ENCODE measurements at places on chromosomes 11 and 22.
A peak's percentile ranks its signal among the peaks of the same experiment; 100 is the strongest.

- DNase-seq: no peak
Observed at GRCh38 chr11:134293119-134294113, 17.2 kb downstream of the GLB1L3 start.

GRCh38 chr11:73188301-73188700 is 29.8 kb upstream of the P2RY2 start:
- DNase-seq: no peak

- DNase-seq: no peak
Observed at GRCh38 chr11:15213471-15214231, 98.9 kb downstream of the INSC start.

GRCh38 chr11:47571895-47572294 is 6.5 kb downstream of the PTPMT1 start:
- DNase-seq: no peak

DNA sequence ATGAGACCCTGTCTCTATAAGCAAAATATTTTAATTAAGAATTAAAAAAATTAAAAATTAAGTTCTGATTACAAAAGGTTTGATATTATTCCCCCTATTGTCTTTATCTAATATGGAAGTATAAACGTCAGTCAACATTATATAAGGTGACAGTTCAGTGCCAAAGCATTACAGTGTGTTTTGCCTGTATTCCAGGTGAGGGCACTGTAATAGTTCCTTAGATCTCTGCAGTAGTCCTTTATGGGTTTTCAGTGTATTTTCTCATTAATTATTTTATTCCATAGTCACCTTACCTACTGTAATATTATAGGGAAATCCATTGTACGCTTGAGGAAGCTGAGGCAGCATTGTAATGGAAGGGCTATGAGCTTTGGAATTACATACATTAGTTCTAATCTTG is 33.0 kb downstream of the FAR1 start:
- no peak for DNase-seq

GRCh38 chr11:89489930-89490329 is 1.2 kb downstream of the NOX4 start:
- DNase-seq: no peak

DNA sequence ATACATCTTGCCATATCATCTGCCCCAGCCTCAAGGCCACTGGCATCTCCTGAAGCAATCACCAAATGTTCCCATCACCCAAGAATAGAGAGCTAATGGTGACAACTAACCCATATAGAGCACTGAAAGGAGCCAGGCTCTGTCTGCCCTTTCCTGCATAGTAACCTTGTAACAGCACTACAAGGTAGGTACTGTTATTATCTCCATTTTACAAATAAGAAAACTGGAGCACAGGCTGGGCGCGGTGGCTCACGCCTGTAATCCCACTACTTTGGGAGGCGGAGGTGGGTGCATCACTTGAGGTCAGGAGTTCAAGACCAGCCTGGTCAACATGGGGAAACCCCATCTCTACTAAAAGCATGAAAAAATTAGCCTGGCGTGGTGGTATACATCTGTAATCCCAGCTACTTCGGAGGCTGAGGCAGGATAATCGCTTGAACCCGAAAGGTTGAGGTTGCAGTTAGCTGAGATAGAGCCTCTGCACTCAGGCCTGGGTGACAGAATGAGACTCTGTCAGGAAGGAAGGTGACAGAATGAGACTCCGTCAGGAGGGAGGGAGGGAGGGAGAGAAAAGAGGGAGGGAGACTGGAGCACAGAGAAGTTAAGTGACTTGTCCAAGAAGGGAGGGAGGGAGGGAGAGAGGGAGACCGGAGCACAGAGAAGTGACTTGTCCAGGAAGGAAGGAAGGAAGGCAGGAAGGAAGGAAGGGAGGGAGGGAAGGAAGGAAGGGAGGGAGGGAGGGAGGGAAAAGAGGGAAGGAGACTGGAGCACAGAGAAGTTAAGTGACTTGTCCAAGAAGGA is 2.2 kb downstream of the SLC35F2 start:
- peak; percentile 10 for DNase-seq

GRCh38 chr11:32894149-32894827 is 1.7 kb downstream of the QSER1 start:
- peak; percentile 73 for DNase-seq

- peak; percentile 38 for DNase-seq
Observed at GRCh38 chr22:19715188-19715930, 1.1 kb downstream of the SEPTIN5 start.

GRCh38 chr11:66107600-66108510 is 37.8 kb downstream of the PACS1 start:
- peak; percentile 28 for DNase-seq

- no peak for DNase-seq
Observed at GRCh38 chr11:66072081-66072480, 2.0 kb downstream of the PACS1 start.

DNA sequence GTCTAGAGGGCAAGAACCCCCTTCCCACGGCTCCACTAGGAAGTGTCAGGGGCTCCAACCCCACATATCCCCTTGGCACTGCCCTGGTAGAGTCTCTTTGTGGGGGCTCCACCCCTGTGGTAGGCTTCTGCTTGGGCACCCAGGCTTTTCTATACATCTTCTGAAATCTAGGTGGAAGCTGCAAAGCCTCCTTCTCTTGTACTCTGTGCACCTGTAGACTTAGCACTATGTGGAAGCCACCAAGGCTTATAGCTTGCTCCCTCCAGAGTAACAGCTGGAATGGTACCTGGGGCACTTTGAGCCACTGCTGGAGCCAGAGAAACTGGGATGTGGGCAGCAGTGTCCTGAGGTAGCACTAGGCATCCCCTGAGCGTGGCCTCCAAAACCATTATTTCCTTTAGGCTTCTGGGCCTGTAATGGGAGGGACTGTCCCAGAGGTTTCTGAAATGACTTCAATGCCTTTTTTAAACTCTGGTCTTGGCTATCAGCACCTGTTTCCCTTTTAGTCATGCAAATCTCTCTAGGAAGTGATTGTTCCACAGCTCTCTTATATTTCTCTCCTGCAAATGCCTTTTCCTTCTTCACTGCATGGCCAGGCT is 68.4 kb downstream of the TRAF6 start:
- DNase-seq: peak; percentile 53

DNA sequence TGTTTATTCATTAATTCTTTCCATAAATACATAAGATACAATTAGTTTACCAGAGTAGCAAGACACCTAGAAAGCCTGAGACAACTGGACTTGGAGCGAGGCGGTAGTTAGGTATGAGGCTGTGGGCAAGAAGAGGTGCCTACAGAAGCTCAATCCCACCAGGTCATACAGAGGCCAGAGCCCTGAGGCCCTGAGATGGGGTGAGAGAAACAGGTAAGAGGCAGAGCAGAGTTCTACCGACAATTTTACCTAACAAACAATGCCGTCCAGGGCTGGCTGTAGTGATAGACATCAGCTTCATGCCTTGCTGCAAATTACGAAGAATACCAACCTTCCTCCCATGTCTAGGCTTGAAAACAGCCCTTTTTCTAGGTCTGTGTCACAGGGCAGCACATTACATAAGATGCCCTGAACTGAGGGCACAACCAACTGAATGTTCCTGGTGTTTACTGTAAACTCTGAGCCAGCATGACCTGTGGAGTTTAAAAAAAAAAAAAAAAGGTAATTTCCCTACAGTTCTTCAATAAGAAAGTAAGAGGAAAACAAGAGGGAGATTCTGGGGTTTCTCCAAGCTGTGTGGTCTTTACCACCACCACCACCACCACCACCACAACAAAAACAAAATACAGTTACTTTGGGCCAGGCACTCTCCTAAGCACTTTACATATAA is 105.8 kb downstream of the GAB2 start:
- DNase-seq: no peak

DNA sequence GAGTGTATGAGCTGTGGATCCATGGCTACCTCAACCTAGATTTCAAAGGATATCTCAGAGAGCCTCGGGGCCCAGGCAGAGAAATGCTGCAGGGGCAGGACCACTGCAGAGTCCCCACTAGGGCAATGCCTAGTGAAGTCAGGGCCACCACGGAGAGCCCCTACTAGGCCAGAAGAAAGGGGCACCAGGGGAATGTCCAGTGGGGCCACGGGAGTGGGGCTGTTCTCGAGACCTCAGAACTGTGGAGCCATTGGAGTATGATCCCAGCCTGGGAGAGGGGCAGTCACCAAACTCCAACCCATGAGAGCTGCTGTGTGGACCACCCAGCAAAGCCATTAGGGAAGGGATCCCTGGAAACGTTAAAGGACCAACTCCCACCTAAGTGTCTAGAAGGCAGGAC is 24.5 kb downstream of the RTL6 start:
- no peak for DNase-seq

DNA sequence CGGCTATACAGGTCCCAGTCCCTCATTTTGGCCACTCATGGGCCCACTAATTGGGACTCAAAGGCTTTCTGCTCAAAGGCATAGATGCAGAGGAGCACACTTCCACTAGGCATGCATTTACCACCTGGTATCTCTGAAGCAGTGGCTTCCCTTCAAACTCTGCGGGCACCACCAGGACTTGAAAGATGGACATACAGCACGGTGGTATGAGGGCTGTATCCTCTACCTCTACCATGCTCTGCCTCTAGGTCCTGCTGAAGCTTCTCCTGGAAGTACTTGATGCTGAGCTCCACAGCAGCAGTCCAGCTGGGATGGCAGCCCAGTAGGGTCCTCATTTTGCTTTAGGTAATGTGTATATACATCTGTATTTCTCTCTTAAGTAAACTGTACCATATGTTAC is 49.9 kb downstream of the RAB6A start:
- DNase-seq: no peak

GRCh38 chr22:37203354-37204044 is 8.8 kb downstream of the SSTR3 start:
- no peak for DNase-seq

GRCh38 chr11:95058621-95059020 is 8.1 kb upstream of the SRSF8 start:
- DNase-seq: no peak

- DNase-seq: no peak
Observed at GRCh38 chr22:43745783-43746356, 66.2 kb downstream of the EFCAB6 start.

- DNase-seq: no peak
Observed at GRCh38 chr11:105701098-105701497, 91.2 kb downstream of the GRIA4 start.

DNA sequence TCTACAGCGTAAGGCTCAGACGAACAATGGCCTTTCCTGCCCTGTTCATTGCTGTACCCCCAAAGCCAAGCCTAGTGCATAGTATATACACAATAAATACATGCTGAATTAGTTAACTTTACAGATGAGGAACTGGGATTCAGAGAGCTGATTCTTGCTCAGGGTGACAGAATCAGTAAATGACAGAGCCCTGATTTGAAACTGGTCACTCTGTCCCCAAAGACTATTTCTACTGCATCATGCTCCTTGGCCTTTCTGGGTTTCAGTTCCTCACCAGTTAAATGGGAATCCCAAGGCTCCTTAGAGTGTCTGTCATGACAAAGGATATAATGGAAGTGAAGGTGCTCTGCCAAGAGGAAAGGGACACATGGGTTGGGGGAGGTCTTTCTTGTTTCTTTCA is 50.5 kb upstream of the TSKU start:
- no peak for DNase-seq

- no peak for DNase-seq
Observed at GRCh38 chr11:26193694-26194365, 138.1 kb upstream of the ANO3 start.

DNA sequence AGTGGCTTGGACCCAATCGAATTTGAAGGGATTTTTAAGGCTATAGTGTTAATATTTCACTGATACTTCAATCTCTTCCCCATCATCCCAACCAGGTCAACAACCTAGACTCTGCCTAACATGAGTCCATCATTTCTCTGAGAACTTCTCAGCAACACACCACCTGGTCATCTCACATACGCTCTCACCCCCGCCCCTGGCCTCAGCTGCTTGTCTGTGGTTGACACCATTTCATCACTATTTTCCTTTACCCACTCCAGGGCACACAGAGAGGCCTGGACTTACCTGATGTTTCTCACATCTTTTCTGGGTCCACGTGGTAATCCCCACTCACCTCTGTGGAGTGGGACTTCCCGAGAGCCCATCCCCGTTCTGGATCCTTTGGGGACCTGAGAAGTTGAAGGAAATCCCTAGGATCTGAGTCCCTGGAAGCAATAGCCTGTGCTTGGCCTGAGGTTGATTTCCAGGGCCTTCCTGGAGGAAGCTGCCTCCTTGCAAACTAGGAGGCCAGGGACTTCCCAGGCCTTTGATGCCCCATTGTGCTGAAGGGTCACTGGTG is 3.2 kb downstream of the P2RX3 start:
- DNase-seq: no peak

GRCh38 chr22:40728731-40729189 is 49.5 kb downstream of the MCHR1 start:
- DNase-seq: no peak

DNA sequence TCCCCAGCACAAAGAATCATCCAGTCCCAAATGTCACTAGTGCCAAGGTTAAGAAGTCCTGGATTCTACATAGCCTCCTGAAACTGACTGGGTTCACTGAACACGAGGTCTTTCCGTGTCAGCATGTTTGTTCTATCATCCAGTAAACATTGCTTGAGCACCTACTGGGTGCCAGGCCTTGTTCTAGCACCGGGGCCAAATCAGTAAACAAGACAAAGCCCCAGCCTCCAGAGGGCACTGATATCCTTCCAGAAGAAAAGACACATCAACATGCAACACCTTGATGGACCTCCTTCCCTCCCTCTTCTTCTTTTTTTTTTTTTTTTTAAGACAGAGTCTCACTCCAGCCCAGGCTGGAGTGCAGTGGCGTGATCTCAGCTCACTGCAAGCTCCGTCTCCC is 26.9 kb downstream of the TPST2 start:
- DNase-seq: peak; percentile 43

DNA sequence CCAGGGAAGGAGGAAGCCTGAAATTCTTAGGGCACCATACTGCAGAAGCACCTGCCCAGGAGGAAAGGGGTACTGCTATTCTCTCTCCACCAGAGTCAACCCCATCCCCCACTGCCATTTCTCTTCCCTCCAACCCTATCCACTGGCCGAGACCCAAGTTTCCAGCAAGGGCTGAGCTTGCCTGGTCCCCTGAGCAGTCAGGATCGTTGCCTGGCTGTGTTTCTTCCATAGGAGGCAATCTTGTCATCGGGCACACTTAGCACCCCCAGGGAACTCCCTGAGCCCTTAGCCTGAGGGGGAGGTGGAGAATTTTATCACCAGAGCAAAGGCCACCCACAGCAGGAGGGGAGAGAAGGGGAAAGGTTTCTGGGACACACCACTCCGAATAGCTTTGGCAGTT is 115.8 kb upstream of the NECTIN1 start:
- no peak for DNase-seq

DNA sequence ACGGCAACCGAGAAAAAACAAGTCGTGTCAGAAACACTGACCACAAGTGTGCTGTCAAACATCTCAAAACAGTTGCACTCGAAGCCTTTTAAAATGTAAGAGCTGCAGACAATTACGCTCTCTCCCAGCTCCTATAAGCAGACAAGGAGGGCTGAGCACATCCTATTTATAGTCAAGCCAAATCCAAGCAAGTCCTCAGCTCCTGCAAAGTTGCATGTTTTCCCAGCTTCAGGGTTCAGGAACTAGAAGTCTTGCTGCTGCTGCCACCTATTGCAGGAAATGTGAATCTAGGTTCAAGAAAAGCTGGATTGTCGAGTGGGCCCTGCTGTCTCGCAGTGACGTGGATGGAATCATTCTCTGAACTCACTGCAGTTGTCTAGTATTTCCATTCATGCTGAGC is 15.5 kb downstream of the EFCAB6 start:
- DNase-seq: no peak

- DNase-seq: no peak
Observed at GRCh38 chr11:72584293-72584938, 89.8 kb downstream of the PDE2A start.

- no peak for DNase-seq
Observed at GRCh38 chr11:46719048-46719542, at the start of gene F2. Gene F2 (plus strand): TSS chr11:46719213. CDS start chr11:46719236, 23 bp downstream.

All from GM12865 (cell line).